ENCODE measurements at places on chromosomes 11 and 22. TPM values are rescaled to one million over a fixed set of nuclear protein-coding genes. Genes with fewer than 3 reads are reported as not detected.
A peak's percentile ranks its signal among the peaks of the same experiment; 100 is the strongest.

DNA sequence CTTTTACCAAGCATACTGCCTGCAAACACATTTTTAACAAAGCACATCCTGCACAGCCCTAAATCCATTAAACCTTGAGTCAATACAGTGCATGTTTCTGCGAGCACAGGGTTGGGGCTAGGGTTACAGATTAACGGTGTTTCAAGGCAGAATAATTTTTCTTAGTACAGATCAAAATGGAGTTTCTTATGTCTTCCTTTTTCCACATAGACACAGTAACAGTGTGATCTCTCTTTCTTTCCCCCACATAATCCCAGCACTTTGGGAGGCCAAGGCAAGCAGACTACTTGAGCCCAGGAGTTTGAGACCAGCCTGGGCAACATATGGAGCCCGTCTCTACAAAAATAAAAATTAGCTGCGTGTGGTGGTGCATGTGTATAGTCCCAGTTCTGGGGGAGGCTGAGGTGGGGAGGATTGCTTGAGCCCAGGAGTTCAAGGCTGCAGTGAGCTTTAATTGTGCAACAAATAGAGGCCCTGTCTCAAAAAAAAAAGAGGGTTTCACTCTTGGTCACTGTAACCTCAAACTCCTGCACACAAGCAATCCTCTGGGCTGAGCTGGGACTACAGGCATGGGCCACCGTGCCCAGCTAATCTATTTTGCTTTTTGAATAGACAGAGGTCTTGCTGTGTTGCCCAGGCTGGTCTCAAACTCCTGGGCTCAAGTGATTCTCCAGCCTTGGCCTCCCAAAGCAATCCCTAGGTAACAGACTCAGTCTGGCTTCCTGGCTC is 19.7 kb upstream of the SLC3A2 start:
- no peak for DNase-seq

MAP6 gene
- not detected for polyA plus RNA-seq

GRCh38 chr22:27603800-27604144 is 197.8 kb downstream of the MN1 start:
- no peak for DNase-seq

KRTAP5-8 gene
- not detected for polyA plus RNA-seq

DNA sequence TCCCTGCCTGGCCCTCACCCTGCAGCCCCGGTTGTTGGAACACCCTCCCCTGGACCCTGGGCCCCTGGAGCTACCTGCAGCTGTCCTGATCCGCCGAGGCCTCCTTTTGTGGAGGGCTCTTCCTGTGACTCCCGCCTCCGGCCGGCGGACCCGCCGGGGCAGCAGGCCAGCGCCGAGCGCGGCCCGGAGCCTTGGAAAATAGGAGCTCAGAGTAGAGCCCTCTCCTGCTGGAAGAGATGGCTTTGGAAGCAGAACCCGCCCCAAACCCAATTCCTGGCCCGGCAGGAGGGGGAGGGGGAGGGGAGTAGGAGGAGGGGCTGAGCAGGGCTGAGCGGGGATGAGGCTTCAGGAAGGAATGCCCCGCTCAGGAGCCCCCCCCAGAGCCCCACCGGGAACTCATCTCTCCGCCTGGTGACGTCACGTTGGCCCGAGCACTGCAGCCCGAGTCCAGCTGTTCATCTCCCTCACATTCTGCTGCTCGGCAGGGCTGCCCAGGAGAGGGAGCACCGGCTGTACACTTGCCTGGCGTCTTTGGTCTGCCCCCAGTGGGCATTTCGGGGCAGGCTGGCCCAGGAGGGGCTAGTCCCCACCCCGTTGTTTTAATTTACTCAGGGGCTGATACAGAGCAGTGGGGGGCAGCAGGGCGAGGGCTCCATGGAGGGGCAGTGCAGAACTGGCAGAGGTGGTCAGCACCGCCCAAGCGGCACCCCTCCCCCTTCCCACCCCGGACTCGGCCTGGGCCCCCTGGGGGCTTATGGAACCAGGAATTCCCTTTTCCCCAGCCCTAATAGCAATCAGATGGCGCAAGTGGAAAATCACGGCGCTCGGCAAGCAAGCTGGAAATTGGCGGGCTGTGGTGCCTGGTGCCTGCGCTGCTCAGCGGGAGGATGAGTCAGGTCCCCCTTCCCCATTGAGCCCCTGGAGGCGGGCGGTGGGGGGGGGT is at the start of gene MRGPRF:
Gene MRGPRF (minus strand): TSS at position 238 of the 943 bp plus-strand sequence. CDS start 3,345 bp downstream, outside the sequence.
- no peak for DNase-seq

DNA sequence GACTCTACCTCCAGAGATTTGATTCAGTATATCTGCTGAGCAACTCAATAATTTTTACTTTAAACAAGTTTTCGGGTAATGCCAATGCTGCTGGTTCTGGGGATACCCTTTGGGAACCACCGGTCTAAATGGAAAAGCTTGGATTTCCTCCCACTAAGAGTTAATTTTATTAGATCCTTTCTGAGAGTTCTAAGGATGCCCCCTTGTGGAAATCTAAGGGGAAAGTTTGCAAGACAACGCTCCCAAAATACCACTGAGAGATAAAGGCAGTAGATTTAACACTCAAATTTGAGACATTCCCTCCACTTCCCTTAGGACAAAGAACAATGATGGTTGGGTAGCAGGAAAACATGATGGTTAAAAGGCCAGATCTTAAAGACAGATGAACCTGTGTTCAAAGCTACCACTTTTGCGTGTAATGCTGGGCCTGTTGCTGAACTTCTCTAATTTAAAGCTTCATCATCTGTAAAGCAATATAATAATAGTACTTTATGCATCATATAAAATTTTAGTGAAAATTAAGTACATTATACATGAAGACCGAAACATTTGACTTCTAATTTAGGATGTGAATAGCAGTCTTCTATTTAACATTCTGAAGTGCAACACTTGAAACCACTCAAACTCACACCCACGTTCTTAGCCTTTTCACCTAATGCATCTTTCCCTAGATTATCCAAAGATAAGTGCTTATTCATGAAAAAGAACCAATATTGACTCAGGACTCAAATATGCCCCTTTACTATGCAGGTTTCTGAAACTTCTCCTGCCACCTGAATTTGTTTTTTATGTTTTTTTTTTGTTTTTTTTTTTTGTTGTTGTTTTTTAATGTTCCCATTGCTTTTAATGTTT is 110.1 kb upstream of the LUZP2 start:
- peak; percentile 28 for DNase-seq

PTGDR2 gene
- 0.46 TPM for polyA plus RNA-seq
